ENCODE measurements at places on chromosomes 12 and 14. TPM values are rescaled to one million over a fixed set of nuclear protein-coding genes. Genes with fewer than 3 reads are reported as not detected.

Gene B3GNT4
- total RNA-seq: 1.4 TPM

Gene RILPL1
- 6.7 TPM for total RNA-seq

Gene TSPAN19
- not detected for total RNA-seq

Gene PAPLN
- 15.9 TPM for total RNA-seq

Gene PDE3A
- total RNA-seq: 3.3 TPM

Gene PTCSC3
- not detected for total RNA-seq

Gene CDKN1B
- 28.8 TPM for total RNA-seq

Gene DPPA3
- total RNA-seq: 1.2 TPM

Gene STON2
- total RNA-seq: 50.0 TPM

Gene E2F7
- 25.2 TPM for total RNA-seq

Gene ADCY4
- 0.35 TPM for total RNA-seq

Gene P2RX2
- 0.84 TPM for total RNA-seq

Gene DDN
- 0.21 TPM for total RNA-seq

Gene PRB3
- 0.67 TPM for total RNA-seq

Gene GZMH
- total RNA-seq: not detected

Gene SYT10
- total RNA-seq: 3.2 TPM

Gene ERGIC2
- 54.8 TPM for total RNA-seq

- no peak for DNase-seq
Measured at GRCh38 chr12:93670104-93670503, 7.1 kb upstream of the CRADD start.

- no peak for DNase-seq
Measured at GRCh38 chr12:75257510-75257909, 47.9 kb upstream of the KCNC2 start.

DNA sequence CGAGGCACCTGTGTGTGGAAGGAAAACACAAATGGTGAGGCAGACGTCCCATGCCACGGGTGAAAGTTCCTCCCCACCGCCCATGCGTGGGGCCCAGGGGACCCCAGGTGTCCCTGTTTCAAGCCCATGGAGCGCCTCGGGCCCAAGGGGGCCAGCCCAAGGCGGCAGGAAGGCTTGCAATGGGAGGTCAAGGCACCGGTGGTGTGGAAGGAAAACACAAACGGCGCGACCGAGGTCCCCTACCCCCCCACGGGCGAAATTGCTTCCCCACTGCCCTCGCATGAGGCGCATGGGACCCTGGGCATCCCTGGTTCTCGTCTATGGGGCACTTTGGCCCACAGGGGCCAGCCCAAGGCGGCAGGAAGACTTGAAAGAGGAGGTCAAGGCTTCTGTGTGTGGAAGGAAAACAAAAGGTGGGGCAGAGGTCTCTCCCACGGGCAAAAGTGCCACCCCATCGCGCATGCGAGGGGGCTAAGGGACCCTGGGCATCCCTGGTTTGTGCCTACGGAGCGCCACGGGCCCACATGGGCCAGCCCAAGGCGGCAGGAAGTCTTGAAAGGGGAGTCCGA, 379.4 kb downstream of the ALG10 start:
- peak; percentile 8 for DNase-seq

DNA sequence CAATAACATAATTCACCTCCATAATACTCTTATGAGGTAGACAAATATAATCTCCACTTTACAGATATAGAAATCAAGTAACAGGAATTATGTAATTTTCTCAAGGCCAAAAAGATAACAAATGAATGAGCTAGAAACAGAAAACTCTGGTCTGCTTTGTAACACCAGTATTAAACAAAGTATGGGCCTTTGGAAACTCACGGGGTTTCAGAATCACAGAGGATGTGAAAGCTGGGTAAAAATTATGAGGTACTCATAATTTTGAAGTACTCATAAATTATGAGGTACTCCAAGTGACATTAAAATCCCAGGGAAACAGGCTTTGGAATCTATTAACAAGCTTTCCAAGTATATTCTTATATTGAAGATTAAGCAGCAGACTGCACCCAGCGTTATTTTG, 140.2 kb downstream of the MED13L start:
- no peak for DNase-seq

GRCh38 chr12:92511786-92512185, 191.0 kb upstream of the PLEKHG7 start:
- no peak for DNase-seq

- peak; percentile 95 for DNase-seq
Measured at GRCh38 chr14:22822571-22823098, 7.1 kb upstream of the MRPL52 start.

GRCh38 chr14:100256339-100256895, 17.5 kb downstream of the YY1 start:
- no peak for DNase-seq

GRCh38 chr14:32201816-32202490, at the start of gene RNU6-7:
TSS of gene RNU6-7 (plus strand) at chr14:32202045.
- DNase-seq: peak; percentile 52

DNA sequence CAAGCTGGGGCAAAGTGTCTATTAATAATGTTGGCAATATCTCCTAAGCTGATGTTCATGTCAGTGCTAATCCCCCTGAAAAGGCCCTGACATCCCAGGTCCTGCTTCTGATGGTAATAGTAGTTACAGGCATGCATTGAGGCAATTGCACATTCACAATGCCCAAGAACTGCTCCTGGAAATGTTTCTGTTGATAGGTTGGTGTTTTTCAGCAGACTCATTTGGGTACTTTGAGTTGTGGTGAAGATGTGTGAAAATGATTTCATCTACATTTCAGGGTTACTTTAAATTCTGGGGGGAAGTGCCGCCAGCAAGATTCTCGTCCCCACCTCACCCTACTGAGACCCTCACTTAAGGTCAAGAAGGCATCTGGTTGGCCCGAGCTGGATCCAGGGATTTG, 92.9 kb downstream of the BBS10 start:
- DNase-seq: no peak

- DNase-seq: no peak
Measured at GRCh38 chr12:51893786-51894185, 5.9 kb downstream of the ANKRD33 start.

- DNase-seq: no peak
Measured at GRCh38 chr14:102220031-102220430, 80.3 kb downstream of the WDR20 start.

GRCh38 chr14:35576856-35577255, 42.9 kb downstream of the INSM2 start:
- no peak for DNase-seq

GRCh38 chr12:7833831-7834230, 38.9 kb downstream of the SLC2A14 start:
- DNase-seq: no peak

DNA sequence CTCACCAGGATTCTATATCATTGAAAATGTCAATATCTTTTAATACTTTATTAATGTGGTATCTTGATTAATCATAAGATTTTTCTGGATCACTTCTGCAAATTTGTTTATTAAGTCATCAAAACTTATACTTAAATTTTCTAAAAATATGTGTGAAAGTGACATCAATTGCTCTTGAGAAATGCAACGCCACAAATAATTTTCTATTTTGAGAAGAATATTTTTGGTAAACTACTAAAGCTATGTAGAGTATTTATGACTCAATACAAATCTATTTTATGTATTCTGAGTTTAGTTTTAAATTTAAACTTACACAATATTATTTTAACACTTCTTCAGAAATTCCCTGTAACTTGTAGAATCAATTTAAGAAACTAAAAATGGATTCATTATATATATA, 263.3 kb downstream of the RASSF9 start:
- no peak for DNase-seq

DNA sequence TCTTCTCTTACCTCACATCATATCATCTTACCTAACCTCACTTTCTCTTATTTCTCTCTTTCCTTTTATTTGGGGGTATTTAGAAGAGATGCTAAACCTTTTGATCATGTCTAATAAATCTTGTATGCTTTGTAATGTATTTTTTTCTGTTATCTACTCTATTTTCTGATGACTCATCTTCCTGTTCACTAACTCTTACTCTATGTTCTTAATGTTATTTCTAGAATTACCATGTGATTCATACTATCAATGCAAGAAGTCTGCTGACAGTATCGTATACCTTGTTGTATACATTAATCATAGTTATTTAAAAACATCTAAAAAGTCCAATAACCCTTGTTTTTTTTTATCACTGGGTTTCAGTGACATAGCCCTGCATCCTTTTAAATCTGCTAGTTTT, 62.3 kb downstream of the MGAT4C start:
- DNase-seq: no peak

- no peak for DNase-seq
Measured at GRCh38 chr12:70989232-70989631, 68.7 kb upstream of the PTPRR start.

- DNase-seq: no peak
Measured at GRCh38 chr12:24565300-24565699, 383.6 kb downstream of the BCAT1 start.

DNA sequence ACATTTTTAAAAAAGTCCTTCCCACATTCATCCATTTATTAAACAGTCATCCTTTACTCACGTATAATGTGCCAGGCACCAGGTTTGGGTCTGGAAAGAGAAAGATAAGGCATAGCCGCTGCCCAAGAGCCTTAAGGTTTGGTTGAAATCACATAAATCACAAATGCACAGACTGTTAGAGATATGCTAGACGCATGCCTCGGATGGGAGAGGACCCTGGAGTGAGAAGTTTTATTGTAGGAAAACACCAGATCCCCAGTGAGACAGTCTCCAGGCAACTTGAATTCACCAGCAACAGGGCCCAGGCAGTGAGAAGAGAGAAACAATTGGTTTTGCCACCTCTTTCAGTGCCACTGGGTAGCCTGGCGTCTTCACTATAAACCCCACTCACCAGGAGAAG, 305.9 kb upstream of the AMIGO2 start:
- no peak for DNase-seq

DNA sequence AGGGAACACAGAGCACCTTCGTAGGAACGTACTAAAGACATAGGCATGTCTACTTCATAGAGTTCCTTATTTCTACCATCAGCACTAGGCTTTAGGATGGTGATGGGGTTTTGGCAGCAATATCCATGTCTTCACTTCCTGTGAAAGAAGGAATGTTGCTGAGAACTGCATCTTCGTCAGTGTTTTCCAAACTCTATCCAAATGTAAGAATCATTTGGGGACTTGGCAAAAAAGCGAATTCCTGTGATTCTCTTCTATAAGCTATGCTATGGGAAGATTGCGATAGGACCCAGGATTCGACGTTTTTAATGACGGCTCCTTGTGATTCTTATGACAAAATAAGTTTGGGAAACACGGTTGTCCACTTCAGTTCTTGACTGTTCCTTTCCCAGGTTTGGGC, 39.8 kb downstream of the AKAP3 start:
- no peak for DNase-seq

GRCh38 chr14:55130196-55130550, 1.1 kb downstream of the LGALS3 start:
- DNase-seq: no peak

DNA sequence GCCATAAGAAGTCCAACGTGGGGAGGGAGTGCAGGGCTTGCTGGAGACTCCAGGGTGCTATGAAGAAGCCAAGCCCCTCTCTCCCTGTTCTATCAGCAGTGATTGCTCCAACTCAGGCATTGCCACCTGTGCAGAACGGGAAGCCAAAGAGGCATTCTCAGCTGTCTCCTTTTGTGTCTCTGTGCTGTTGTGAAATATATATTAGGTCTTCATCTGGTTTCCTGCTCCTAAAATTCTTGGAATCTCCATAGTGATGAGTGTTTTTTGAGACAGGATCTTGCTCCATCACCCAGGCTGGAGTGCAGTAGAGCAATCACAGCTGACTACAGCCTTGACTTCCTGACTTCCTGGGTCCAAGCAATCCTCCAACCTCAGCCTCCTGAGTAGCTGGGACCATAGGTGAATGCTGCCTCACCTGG, 51.2 kb upstream of the AEBP2 start:
- no peak for DNase-seq

GRCh38 chr14:79915406-79915805, 295.9 kb downstream of the DIO2 start:
- DNase-seq: no peak

DNA sequence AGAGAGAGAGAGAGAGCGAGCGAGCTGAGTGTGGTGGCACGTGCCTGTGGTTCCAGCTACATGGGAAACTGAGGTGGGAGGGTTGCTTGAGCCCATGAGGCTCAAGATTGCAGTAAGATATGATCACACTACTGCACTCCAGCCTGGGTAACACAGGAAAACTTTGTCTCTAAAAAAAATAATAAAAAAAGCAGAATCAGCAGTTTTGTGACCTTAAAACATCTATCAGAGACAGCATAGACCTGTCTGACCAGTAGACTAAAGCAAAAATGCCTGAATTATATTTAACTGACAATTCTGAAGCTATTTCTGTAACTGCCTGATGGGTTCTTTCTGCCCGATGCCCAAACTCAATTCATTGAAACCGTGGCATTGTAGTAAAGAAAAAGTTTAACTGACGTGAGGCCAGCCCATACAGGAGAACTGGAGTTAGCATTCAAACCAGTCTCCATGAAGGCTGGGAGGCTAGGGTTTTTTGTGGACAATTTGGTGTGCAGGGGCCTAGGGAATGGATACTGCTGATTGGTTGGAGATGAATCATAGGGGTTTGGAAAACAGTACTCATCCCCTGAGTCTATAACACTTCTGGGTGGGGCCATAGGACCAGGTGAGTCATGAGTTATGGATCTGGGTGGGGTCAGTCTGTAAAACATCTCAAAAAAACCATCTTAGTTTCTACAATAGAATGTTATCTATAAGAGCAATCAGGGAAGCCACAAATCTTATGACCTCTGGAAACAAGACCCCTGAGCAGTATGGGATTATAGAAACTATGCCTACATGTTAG, 8.0 kb upstream of the RASSF8 start:
- no peak for DNase-seq

- no peak for DNase-seq
Measured at GRCh38 chr12:92434607-92435025, 268.2 kb upstream of the PLEKHG7 start.

- no peak for DNase-seq
Measured at GRCh38 chr12:13670285-13670866, 311.0 kb downstream of the GRIN2B start.

- DNase-seq: no peak
Measured at GRCh38 chr14:80381807-80382363, 170.6 kb upstream of the DIO2 start.

DNA sequence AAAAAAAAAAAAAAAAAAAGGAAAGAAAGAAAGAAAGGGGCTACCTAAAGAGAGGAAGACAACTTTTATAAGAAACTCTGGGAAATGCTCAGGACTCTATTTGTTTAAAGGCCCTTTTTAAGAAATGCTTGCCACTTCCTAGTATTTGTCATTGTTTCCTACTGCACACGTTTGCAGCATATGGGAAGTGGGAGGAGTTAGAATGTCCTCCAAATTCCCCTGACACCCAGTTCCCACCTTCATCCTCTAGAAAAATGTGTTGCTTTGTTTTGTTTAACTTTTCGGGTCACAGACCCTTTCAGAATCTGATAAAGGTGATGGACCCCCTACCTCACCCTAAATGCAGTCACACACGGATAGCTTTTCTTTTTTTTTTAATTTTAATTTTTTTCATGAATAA, 40.8 kb downstream of the NINJ2 start:
- no peak for DNase-seq

All from H1 (cell line).